Caudate nucleus (tissue), 63 donors: ENCODE measurements at places on chromosomes 7 and 10.

DNA sequence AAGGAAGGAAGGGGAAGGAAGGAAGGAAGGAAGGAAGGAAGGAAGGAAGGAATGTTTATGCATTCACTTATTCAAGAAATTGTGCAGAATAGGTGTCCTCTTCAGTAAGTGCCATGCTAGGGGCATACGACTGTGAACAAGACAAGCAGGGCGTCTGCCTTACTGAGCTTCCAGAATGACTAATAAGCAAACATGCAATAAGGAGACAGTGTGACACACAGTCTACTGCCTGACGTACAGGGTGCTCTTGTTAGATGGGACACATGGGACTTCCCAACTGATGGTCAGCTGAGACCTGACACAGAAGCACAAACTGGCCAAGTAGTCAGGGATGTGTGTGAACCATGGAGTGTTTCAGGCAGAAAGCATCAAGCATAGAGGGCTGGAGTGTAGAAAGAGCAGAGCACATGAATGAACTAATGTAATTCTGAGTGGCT is 18.2 kb downstream of the DNAJC12 start:
- DNase-seq = no peak

DNA sequence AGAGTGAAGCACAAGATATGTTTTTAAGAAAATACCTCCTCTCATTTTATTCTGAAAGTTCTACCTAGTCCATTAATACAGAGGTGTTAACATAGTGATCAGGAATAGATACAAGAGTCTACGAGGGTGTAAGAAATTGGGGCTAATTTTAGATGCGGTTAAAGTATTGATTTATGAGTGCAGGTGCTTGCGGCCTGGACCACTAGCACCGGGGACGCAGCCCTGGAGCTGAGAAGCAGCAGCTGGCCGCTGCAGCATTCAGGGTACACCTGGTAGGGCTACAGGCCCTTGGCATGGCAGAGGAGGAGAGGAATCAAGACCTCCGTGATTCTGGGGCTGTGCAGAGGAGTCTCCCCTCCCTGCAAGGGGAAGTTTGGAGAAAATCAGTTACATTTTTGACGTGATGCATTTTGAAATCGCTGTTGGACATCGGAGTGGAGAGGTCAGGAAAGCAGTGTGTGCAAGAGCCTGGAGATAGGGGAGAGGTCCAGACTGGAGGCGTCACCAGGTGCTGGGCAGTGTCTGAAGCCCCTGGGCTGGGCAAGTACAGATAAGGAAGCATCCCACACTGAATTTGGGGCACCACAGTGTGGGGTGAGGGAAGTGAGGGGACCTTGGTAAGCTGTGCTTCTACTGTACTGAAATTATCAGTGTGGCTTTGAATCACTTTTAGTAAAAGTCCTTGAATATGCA is 112.3 kb downstream of the VWC2 start:
- no peak for DNase-seq

DNA sequence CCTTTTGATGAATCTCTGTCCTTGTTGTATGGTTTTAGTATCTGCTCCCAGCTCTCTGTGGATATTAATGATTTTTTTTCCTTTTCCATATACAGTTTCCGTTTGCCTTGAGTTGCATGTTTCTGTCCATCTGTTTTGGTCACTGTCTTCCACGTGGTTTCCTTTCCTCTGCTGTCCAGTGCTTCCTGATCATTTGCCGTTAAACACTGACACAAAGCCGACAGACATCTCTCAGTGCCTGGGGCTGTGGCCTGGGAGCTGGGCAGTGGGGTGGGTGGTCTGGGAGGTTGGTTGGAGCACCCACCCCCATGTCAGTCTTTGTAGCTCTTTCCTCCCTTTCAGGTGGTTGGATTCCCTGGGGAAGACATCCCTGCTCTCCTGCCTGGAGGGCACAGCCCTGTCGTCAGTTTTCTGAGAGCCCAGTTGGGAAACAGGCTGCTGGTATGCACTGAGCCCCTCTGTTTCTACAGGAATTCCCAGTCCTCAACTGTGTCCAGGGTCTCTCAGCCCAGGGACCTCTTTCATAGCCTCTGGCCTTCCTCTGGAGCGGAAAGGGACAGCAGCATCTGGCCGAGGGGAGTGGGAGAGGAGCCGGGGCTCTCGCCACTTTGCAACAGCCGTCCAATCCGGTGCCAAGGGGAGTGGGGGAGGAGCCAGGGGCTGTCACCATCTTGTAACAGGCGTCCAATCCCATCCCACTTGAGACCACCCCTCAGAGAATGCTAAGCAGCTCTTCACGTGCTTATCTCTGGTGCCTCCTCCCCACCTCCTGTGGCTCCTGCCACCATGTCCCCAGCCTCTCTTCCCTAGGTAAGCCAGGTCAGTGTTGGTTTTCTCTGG is 26.7 kb upstream of the MKI67 start:
- DNase-seq = no peak

DNA sequence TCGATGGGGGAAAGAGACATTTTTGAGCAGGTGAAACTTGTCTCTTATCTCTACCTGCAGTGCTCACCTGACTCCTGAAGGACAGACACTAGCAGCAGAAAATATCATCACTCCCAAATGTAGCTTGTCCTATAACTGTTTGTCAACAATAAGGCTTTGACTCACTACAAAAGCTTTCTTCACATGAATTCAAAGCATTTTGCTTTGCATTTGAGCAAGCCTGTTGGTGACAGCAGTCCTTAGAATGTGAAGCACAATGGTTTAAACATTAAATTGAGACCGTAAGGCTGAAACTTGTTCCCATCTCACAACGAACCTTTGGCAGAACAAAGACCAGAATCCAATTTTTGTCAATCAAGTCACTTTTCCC is 30.6 kb upstream of the ZNRF2 start:
- DNase-seq = no peak

DNA sequence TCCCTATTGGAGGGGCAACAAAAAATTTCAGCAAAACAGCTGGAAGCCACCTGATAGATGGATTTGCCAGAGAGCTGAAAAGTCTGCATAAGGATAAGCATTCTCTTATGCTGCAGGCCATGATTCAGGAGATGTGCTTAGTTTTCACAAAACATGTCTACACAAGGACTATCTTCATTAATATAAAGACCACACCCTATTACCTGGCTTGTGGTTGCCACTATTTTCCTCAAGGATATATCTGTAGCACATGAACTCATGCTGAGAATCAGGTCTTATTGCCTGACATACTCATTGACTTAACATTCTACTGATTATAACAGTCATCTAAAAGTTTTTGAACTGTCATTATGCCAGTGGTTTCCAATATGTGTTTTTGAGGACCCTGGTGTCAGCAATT is 7.1 kb upstream of the COL17A1 start:
- no peak for DNase-seq

DNA sequence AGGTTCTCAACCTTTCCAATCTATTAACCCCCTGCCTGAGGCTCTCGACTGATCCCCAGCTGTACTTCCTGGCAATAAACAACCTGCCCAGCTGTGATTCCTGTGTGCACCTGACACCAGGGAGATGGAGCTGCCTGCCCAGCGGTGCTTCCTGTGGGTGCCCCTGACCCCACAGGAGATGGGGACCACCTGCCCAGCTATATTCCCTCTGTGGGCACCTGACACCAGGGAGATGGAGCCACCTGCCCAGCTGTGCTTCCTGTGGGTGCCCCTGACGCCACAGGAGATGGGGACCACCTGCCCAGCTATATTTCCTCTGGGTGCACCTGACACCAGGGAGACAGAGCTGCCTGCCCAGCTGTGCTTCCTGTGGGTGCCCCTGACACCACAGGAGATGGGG is 184.0 kb downstream of the DIP2C start:
- DNase-seq = no peak

DNA sequence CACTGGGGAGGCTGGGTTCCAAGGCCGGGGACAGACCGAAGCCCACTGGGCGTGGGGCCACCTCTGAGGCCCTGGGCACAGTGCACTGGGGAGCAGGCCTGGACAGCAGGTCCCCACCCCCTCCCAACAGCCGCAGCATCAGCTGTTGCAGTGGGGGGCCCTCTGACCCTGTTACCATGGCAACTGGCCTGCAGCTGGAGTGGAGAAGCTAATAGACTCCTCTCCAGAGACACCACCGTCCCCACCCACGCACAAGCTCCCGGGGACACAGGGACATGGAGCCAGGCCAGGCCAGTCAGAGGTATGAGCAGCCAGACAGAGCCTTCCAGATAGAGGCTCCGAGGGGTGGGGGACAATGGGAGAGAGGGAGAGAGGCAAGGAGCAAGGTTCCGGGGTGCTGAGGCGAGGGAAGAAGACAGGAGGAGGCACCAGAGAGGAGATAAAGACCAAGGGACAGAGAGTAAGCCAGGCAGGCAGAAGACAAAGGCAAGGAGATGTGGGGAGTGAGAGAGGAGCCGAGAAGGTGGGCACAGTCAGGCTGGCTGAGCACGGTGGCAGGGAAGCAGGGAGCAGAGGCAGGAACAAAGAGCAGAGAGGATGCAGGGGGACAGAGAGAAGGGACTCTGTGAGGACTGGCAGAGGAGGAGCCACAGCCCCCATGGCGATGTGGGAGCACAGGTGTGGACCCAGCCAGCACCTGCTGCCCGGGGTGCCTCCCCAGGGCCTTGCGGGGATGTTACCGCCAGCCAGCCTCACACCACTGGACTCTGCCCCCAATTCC is 6.7 kb downstream of the KCNH2 start:
- no peak for DNase-seq

DNA sequence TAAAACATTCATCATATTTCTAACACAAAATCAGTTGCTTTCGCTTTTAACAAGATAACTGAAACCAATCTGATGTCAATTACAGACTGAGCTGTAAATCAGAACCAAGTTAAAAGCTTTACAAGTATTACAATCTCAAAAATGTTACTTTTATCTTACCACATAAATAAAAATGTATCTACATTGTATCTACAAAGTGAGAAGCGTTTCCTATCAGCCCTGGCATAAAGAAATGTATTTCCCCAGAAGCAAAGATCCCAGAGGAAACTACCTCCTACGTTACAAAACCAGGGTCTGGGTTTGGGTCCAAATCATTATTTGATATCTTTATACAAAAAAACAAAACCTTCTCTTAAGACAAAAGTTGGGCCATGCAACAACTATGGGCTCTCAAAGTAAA is 2.6 kb downstream of the SMURF1 start:
- DNase-seq = no peak

DNA sequence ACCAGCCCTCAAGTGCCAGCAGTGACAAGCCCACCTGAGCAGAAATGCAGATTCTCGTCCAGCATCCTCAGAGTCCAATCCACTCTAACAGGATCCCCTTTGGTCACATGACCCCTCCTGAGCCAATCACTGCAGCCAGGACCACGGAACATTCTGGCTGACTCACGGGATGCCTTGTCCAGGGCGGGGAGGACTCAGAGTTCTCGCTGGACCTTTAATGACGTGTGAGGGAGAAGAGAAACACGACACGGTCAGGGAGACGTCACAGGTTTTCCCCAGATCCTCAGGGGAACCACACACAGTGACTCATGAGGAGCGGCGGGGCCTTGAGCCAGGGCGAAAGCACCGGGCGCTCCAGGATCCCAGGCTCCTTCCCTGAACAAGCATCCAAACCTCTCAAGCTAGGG is 155.7 kb downstream of the PTPRN2 start:
- no peak for DNase-seq

DNA sequence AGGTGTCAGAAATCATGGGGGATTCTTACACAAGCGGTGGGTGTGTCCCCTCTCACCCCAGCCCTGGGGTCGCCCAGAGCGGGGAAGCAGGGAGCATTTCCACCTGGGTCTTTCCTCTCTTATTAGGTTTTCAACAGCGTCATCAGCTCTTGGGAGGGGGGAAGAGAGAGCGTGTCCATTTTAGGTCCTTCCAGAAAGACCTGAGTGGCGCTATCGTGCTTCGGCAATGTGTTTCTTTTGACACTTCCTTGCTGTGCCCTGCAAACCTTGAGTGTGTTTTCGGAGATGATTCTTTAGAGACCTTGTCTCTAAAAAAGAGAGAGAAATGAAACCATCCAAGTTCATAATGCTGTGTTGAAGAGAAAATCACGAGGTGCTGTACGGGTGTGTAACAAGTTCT is 86.9 kb upstream of the PITRM1 start:
- DNase-seq = no peak

DNA sequence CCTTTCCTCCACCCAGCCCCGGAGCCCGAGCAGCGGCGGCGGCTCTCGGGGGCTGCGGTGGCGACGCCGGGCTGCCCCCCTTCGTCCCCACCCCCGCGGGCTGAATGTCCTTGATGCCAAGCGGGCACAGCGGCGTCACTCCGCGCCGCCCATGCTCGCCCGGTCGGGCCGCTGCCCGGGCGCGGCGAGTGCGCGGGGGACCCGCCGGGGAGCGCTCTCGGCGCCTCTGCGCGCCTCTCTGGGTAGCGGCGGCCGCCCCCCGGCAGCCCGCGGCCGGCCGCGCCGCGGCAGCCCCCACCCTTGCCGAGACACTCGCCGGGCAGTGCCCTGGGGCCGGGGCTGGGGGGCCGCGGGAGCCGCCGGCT is 433 bp upstream of the PLXNA4 start:
- DNase-seq = no peak

GRCh38 chr10:123045961-123046731 is 37.3 kb downstream of the ACADSB start:
- DNase-seq = no peak

- DNase-seq = no peak
Observed at GRCh38 chr7:146455091-146455655, 338.6 kb downstream of the CNTNAP2 start.

DNA sequence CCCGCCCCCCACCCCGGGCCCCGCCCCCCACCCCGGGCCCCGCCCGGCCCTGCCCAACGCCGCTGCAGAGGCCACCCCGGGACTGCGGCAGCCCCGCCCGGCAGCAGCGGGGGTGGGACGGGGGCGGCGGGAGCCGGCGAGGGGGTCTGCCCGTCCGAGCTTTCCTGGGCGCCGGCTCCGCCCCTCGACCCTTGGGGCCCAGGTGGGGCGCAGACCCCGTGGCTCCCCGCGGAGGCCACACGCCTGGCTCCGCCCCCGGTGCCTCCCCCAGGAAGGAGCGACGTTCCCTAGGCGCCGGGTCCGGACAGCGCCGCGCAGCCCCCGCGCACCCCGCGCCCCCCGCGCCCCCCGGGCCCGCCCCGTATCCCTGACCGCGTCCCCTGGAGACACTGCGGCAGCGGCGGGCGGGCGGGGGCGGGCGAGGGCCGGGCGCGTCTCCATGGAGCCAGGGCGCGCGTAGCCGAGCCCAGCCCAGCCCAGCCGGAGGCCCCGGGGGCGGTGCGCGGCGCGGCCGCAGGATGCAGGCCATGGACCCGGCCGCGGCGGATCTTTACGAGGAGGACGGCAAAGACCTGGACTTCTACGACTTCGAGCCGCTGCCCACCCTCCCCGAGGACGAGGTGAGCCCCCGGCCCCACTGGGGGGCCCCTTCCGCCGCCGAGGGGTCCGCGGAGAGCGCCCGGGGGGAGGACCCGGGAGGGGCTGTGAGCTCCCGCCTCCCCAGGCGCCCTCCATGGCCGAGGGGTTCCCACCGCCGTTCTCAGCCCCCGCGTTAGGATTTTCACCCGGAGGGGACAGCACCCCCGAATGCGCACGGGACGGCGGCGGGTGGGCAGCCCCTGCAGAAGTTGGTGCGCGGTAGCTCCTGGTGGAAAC is at the start of gene KNDC1:
TSS of gene KNDC1 (plus strand) at position 270 of the 876 bp plus-strand sequence. CDS start at position 519, 249 bp downstream.
- no peak for DNase-seq

GRCh38 chr10:51020200-51020599 is 54.1 kb upstream of the PRKG1 start:
- DNase-seq = no peak

GRCh38 chr10:112208997-112209396 is 25.4 kb upstream of the GPAM start:
- no peak for DNase-seq

- DNase-seq = peak; percentile 19
Observed at GRCh38 chr7:55774327-55775050, 88.1 kb downstream of the SEPTIN14 start.
